CD4-positive, alpha-beta memory T cell (primary cell): ENCODE measurements at places on chromosomes 6 and 20.

DNA sequence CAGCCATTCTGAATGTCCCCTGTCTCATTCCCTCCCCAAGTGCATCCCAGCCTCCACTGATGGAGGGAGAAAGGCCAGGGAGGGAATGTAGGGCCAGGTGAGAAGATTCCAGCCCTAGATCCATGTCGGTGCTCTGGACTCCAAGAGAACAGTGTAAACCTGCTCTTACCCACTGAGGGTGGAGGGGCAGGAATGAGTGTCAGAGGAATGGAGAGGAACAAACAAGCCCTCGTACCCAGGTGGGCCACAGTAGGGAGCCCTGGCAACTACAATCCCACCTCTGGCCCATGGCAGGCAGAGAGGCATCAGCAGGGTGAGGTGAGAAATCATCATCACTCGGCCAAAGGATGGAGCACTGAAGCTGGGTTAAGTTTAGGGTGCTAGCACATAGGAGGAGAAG is 54.6 kb downstream of the STAU1 start:
- no peak for DNase-seq
- H3K27ac ChIP-seq, result no peak overlapping the region
- no peaks in the 10 kb centered on the region for H3K27me3 ChIP-seq
- H3K4me1 ChIP-seq, result no peaks in the 10 kb centered on the region

- H3K27ac ChIP-seq, result no peak overlapping the region
- H3K27me3 ChIP-seq, result no peaks in the 10 kb centered on the region
- H3K4me3 ChIP-seq, result no peak overlapping the region
- DNase-seq, result no peak
- H3K36me3 ChIP-seq, result no peaks in the 10 kb centered on the region
Measured at GRCh38 chr6:56827908-56828649, 126.8 kb upstream of the BEND6 start.

DNA sequence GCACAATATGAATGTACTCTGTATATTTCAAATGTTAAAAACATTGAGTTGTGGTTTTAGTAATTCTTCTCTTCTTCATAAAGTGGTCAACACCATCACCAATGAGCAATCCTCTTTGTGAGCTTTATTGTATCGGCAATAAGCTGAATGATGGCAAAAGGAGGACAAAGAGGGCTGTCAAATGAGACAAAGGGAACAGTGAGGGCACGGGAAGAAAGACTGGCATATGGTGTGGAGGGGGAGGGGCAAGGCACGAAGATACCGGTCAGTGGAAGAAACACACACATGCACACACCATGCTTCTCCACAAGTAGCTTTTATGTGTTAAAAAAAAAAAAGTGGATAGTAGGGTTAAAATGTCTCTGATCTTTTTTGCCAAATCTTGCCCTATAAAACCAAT is 506.8 kb upstream of the CITED2 start:
- no peak overlapping the region for H3K4me3 ChIP-seq
- H3K4me1 ChIP-seq, result no peaks in the 10 kb centered on the region
- no peaks in the 10 kb centered on the region for H3K36me3 ChIP-seq
- DNase-seq, result no peak

DNA sequence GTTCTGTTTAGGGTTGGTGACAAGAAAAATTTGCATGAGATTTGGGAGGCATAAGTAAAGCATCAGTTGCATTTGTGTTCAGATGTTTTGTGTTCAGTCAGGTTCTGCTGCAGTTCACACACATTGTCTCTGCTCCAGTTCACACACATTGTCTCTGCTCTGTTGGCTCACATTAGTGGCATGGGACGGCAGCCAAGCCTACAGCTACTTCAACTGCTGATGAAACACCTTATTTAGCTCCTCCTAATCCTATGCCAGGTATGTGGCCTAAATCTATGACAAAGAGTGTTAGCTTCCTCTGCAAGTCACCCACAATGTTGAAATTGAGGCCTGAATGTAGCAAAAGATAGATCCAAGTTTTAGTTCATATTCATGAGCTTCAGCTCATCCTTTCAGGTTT is 278.1 kb upstream of the SYNCRIP start:
- H3K27me3 ChIP-seq, result no peaks in the 10 kb centered on the region
- no peak overlapping the region for H3K27ac ChIP-seq
- no peaks in the 10 kb centered on the region for H3K4me1 ChIP-seq
- H3K36me3 ChIP-seq, result no peaks in the 10 kb centered on the region
- DNase-seq, result no peak
- H3K4me3 ChIP-seq, result no peak overlapping the region

DNA sequence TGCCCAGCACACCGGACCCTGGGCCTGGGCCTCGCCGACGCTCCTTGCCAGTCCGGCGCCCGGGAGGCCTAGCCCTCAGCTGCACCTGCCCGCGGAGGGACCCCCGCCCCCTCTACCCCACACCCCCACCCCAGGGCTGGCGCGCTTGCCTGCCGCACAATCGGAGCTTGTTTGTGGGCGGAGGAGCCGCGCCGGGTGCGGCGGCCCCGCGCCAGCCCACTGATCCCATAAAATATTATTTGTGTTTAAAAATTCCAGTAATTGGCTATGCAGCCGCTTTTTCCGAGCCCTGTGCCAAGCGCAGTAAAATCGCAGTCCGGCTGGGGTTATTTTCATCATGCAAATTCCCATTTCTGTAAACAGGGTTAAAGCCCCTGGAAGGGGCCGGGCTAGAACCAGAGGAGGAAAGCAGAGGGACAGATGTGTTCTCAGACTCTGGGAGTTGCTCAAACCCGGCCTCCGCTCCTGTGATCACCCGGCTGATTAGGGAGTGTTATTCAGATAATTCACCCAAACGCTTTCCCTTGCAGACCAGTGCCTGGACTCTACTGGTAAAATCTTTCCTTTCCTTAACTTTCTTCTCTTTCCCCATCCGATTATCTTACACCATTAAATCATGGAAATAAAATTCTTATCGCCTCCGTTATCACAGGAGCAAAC is 93.1 kb downstream of the NCR2 start:
- H3K27me3 ChIP-seq, result peaks cover 16% of the 10 kb centered on the region
- peaks cover 31% of the 10 kb centered on the region for H3K4me1 ChIP-seq
- no peaks in the 10 kb centered on the region for H3K36me3 ChIP-seq
- no peak for DNase-seq
- H3K4me3 ChIP-seq, result no peak overlapping the region

GRCh38 chr6:109373762-109374161 is 8.5 kb downstream of the CD164 start:
- no peaks in the 10 kb centered on the region for H3K27me3 ChIP-seq
- H3K4me1 ChIP-seq, result peaks cover 66% of the 10 kb centered on the region
- H3K36me3 ChIP-seq, result peaks cover 62% of the 10 kb centered on the region
- H3K4me3 ChIP-seq, result no peak overlapping the region
- DNase-seq, result no peak

GRCh38 chr6:13427316-13427715 is 60.1 kb downstream of the GFOD1 start:
- no peak overlapping the region for H3K4me3 ChIP-seq
- no peak for DNase-seq
- peaks cover 40% of the 10 kb centered on the region for H3K4me1 ChIP-seq
- no peak overlapping the region for H3K27ac ChIP-seq
- H3K27me3 ChIP-seq, result no peaks in the 10 kb centered on the region

DNA sequence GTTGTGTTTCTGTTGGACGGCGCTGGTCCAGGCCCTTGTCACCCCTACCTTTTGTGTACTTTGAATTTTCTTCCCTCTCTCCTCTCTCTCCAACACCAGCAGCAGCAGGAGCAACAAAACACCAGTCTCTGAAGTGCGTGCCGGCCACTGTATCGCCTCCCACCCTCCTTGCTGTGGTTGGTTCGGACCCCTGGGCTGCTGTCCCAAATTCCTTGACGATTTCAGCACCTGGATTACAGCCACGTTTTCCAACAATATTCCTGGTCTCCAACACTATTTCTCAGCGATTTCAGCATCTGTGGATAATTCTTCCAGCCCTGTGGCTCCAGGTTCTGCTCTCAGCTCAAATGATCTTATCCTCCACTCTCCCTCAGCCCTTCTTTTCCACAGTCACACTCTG is 11.8 kb downstream of the MAS1 start:
- DNase-seq, result no peak
- no peaks in the 10 kb centered on the region for H3K36me3 ChIP-seq
- H3K4me1 ChIP-seq, result no peaks in the 10 kb centered on the region
- H3K4me3 ChIP-seq, result no peak overlapping the region
- no peak overlapping the region for H3K27ac ChIP-seq

GRCh38 chr20:9147547-9148024 is 78.7 kb downstream of the PLCB4 start:
- no peaks in the 10 kb centered on the region for H3K27me3 ChIP-seq
- H3K4me3 ChIP-seq, result no peak overlapping the region
- H3K4me1 ChIP-seq, result no peaks in the 10 kb centered on the region
- H3K36me3 ChIP-seq, result no peaks in the 10 kb centered on the region
- H3K27ac ChIP-seq, result no peak overlapping the region
- no peak for DNase-seq

DNA sequence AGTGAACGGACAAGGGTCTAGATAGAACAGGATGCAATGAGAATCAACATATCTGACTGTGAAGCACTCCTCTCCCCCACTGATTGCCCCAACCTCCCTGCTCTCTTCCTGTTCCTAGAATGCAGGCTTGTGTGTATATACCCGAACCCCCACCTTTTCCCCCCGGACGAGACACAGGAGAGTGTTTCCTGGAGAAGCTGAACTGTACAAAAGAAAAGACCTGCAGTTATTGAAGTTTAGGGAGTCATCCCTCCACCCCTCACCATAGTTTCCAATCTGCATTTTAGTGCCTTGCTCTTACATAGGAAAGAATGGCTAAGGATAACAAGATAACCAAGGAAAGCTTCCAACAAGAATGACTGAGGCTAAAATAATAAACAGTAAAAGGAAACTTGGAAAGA is 55.5 kb upstream of the PDE10A start:
- DNase-seq, result no peak
- no peaks in the 10 kb centered on the region for H3K27me3 ChIP-seq
- no peaks in the 10 kb centered on the region for H3K36me3 ChIP-seq

GRCh38 chr6:155791186-155791585 is 335.5 kb upstream of the NOX3 start:
- H3K27me3 ChIP-seq, result no peaks in the 10 kb centered on the region
- H3K4me1 ChIP-seq, result no peaks in the 10 kb centered on the region
- no peak overlapping the region for H3K4me3 ChIP-seq
- DNase-seq, result no peak

DNA sequence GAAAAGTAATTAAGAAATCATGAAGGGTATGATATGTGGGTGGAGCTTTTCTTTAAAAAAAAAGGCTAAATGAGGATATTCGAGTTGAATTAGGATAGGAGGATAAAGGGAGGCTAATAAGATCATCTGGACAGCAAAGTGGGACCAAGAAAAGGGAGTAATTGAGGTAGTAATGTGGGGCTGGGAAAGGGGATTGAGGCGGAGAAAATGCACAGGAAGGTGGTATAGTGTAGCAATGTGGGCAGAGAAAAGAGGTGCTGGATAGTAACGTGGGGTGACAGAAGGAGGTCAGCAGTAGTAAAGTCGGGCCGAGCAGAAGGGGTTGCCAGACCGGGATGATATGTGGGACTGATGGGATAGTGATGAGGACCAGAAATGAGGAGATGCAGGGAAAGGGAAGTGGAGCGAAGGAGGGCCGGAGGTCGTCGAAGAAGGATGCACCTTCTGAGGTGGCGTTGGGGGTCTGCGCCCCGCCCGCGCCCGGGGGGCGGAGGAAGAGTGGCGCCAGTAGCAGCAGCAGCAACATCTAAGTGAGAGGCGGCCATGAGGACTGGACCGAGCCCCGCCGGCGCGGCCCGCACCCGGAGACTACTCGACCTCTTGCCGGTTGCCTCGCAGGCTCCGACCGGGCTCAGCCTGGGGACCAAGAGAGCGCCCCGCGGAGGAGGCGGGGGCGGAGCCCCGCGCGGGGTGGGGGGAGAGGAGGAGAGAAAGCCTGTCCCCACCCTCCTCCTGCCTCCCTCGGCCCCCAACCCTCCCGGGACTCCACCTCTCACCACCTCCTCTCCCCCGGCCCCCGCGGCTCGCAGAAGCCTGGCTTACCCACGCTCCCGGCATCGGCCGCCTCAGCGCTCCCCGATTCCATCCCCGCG is 887 bp downstream of the GABBR1 start:
- no peaks in the 10 kb centered on the region for H3K27me3 ChIP-seq
- peak; percentile 56 for DNase-seq
- H3K4me1 ChIP-seq, result peaks cover 50% of the 10 kb centered on the region
- no peaks in the 10 kb centered on the region for H3K36me3 ChIP-seq

DNA sequence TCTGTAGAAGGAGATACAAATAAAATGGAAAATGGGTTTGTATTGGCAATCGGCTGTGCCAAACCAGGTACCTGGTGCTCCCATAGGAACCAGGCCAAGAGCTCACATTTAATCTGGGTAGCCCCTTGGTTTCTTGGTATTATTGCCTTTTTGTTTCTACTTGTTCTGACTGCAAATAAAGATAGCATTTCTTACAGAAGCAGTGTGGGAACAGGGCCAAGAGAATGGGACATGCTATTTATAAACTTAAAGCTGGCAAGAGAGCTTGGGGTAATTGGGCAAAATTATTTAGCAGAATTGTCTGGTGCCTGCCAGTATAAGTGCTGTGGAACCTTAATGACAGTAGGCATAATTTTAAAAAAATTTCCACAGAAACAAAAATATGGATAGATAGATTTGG is 113.5 kb upstream of the GLP1R start:
- no peak for DNase-seq
- no peaks in the 10 kb centered on the region for H3K36me3 ChIP-seq
- H3K4me3 ChIP-seq, result no peak overlapping the region
- no peak overlapping the region for H3K27ac ChIP-seq
- H3K4me1 ChIP-seq, result no peaks in the 10 kb centered on the region

- H3K27ac ChIP-seq, result no peak overlapping the region
- no peak for DNase-seq
- H3K36me3 ChIP-seq, result peaks cover 14% of the 10 kb centered on the region
- no peaks in the 10 kb centered on the region for H3K27me3 ChIP-seq
- no peak overlapping the region for H3K4me3 ChIP-seq
Measured at GRCh38 chr6:16329233-16329632, 90.8 kb downstream of the GMPR start.
